Activated naive CD8-positive, alpha-beta T cell treated with anti-CD3 and anti-CD28 coated beads, Interleukin-2, amount 50 U/mL, for 16 hours (primary cell): ENCODE measurements at places on chromosomes 3 and 15.

DNA sequence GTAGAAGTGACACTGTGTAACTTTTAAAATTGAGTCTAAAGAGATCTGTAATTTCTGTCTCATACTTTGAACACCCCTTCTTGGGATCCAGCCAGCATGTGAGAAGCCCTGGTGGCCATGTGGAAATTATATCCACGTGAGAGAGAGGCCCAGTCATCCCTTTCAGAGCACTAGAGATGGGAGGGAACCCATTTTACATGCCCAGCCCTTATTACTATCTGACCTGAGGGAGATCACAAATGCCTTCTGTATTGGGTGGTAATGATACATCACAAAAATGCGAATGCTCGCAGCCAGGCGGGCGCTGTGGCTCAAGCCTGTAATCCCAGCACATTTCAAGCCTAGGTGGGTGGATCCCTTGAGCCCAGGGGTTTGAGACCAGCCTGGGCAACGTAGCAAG, 27.3 kb upstream of the TRAK1 start:
- no peak for DNase-seq

DNA sequence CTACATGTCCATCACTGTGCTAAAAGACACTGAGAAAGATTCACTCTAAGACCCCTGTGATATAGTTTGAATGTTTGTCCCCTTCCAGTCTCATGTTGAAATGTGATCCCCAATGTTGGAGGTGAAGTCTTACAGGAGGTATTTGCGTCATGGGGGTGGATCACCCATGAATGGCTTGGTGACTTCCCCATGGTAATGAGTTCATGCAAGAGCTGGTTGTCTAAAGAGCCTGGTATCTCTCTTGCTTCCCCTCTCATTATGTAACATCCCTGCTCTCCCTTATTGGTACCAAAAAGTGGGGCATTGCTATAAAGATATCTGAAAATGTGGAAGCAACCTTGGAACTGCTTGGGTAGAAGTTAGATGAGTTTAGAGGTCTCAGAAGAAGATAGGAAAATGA, 32.2 kb upstream of the FAM174B start:
- no peak for DNase-seq

DNA sequence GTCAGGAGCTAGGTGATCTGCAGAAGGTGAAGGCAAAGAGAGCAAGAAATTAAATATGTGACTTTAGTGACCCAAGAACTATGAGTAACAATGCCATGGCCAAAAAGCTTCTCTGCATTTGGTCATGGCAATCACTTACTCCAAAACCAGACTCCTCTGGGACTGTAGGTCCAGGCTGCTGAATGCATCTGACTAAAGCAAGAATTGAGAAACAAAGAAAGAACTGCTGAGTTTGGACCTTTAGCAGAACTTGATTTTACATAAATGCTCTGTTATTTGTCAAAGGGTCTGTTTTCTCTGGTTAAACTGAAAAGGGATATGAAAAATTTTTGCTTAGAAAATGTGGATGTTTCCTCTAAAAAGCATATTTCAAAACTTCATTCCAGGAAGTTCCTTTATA, 1102.2 kb downstream of the IGSF11 start:
- no peak for DNase-seq

DNA sequence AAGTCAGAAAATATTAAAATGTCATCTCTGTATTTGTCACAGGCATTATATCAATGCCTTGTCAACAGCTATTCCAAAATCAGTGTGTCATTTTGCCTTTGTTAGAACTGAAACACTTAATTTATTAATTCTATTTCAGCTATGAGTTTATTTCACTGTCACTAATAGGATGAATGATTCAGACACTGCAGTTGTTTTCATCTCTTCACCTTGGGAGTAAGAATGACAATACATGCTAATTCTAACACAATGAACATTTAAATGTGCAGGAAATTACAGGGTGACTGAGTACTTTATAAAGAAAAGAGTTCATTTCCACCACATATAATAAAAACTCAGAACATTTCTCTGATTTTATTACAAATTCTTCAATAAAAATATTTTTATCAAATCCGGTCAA, 109.7 kb downstream of the P2RY1 start:
- DNase-seq: no peak

DNA sequence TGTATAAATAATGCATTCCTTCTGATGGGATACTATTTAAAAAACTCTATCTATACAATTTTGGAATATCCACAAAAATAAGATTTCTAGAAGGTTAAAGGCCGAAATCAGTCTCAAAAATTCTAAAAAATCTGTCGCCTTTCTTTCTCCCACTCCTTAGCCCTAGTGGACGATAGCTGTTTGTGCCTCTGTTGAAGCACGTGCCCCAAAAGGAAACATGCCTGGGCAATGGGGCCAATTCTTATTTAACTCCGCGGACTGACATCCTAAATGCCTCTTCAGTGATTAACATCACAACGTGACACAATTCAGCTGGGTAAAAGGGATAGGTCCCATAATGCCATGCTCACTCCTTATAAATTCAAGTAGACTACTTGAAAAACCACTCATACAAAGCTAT, 65.1 kb downstream of the GAP43 start:
- no peak for DNase-seq

- no peak for DNase-seq
These were observed at the start of gene PARP15 for GRCh38 chr3:122577409-122578031. Gene PARP15 (plus strand): TSS chr3:122577650. CDS start chr3:122577668, 18 bp downstream.

DNA sequence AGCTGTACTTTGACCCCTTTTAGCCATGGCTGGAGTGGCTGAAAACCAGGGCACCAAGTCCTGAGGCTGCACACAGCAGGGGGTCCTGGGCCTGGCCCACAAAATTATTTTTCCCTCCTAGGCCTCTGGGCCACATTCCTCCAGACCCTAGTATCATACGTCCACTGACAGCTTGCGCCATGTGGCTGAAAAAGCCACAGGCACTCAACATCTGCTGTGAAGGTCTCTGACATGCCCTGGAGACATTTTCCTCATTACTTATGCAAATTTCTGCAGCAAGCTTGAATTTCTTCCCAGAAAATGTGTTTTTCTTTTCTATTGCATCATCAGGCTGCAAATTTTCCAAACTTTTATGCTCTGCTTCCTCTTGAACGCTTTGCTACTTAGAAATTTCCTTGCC, 239.0 kb downstream of the SQOR start:
- no peak for DNase-seq

DNA sequence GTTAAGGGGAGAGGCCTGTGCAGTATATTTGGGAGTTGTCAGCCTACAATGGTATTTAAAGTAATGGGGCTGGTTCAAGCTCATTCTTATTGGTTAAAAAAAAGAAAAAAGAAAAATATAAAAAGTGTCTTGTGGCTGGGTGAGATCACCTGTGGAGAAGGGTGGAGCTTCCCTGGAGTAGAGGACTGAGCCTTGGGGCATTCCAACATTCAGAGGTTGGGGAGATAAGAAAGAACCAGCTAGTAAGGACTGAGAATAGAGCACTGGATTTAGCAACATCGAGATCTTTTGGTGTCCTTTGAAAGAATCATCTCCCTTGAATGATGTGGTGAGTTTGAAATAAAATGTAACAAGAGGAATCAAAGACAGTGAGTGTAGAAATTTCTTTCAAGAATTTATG, 5.2 kb downstream of the SLC49A4 start:
- no peak for DNase-seq

DNA sequence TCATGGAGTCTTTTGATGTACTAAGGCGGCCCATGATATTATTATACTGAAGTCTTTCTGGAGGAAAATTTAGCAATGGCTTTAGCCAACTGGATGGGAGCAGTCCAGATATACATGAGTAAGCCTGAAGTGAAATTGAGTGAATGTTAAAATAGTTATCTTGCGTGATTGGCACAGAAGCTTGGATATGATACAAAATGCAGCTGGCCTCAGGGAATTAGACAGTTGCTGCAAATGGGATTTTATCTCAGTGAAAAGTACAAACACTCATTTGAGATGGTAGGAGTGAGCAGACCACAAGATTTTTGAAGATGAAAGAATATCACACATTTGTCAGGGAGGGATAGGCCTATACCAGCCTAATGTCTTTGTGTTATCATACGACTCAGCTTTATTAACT, 8.9 kb downstream of the LMOD3 start:
- no peak for DNase-seq

DNA sequence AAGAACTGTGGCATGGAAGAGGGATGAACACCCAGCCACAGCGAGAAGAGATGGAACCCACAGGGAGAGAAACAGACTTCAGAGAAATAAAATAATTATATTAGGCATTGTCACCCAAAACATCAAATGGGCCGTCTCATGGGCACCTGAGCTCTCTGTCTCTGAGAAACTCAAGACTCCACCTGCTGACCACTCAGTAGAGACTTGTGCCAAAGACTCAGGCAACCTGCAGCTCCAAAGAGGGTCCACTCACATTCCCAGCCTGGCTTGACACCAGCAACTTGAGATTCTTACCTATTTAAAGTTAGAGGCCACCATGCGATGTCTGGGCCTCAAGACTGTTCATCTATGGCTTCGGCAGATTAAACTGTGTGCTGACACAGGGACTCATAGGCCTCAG, 12.0 kb downstream of the SEMA5B start:
- no peak for DNase-seq

DNA sequence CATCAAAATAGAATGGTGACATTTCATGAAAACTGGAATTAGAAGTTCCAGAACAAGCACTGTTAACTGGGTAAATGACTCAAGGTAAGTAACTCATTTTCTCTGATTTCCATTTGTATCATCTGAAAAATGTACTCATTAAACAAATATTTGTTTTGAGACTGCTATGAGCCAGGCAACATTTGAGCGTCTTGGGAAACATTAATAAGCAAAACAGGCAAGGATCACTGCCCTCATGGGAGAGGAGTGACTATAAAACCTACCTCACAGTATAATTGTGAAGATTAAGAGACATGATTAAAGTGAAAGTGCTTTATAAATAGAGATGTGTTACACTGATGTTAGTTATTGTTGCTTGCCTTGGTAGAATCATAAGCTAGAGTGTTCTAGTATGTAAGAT, 711.8 kb upstream of the UBE2E2 start:
- DNase-seq: no peak

DNA sequence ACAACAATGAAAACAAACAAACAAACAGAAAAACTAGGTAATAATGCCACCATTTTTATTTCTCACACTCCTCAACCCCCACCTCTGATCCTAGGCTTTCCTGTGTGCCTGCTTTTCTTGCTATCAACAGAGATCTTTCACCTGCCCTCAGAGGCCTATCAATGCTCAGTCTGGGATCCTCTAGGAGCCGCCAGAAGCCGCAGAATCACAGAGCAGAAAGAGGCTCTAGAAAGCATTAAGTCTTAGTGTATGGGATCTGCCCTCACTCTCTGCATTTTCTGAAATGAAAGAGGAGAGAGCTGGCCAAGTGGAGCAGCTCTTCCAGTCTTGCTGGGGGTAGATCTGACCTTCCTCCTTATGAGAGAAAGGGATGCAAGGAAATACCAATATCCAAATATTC, 306.8 kb downstream of the TUSC7 start:
- no peak for DNase-seq

GRCh38 chr3:189563853-189564563, 67.2 kb upstream of the TP63 start:
- DNase-seq: no peak

GRCh38 chr15:74402337-74402841, 31.4 kb downstream of the SEMA7A start:
- no peak for DNase-seq

- DNase-seq: no peak
These were observed 173.3 kb downstream of the PDZRN3 start for GRCh38 chr3:73451301-73451944.

- DNase-seq: no peak
These were observed 227.2 kb downstream of the SQOR start for GRCh38 chr15:45862034-45862433.
